ENCODE measurements at places on chromosomes 3 and 15.

- no peak for DNase-seq
These were observed 407.7 kb upstream of the C2CD4B start for GRCh38 chr15:62572797-62573196.

DNA sequence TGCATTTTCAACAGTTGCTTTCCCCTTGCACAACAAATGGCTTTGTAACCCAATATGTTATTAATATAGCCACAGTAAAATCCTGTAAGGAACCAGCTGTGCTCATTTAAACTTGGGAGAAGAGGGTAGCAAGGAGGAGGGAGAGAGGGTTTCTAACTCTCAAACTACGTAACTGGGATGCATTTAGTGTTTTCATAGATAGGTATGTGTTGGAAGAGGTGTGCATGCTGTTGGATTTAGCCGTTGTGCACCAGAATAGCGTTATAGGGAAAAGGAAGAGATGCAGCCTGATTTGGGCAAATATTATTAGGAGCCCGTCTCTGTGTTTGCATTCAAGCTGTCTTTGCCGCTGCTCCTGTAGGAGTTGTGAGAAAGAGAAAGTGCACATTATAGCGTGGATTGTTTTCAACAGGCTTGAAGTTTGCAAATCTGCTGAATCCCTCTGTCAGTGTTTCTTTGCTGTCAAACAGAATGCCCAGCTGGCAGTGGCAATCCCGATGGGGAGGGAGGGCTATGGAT is 39.4 kb downstream of the ARPP21 start:
- no peak for DNase-seq

DNA sequence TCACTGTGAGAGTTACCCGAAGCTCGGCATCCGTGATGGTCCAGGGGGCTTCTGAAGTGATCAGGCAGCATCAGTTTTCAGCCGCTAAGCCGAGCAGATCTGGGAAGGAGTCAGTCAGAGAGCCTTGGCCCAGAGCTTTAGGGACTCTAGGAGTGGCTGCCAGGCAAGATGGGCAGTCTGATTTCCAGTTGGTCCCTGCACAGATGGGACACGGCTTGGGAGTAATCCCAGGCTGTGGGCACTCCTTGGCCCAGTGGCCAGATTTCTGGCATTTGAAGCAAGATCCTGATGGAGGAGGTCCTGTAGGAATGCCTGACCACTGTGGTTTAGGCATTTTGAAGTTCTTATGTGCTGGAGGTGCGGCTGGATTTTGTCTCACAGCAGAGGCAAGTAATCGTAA is 10.5 kb upstream of the IP6K2 start:
- DNase-seq = no peak

DNA sequence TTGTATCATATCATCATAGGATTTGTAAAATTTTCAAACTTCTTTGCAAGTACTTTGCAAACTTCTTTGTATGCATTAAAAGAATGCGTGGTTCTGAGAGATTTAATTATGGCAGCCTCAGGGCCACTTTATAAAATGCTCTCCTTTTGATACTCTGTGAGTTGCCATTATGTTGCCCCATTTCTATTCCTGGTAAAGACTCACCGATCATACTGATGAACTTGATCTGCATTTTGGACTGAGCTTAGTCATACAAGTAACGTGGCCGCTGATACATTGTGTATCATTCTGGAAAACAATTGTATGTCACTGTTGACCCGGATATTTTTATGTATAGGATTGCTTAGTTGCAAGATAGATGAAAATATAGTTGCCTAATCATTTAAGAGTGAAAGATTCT is 38.8 kb downstream of the AKAP13 start:
- DNase-seq = no peak

- no peak for DNase-seq
These were observed 4.4 kb upstream of the CLDN11 start for GRCh38 chr3:170414202-170414663.

- no peak for DNase-seq
These were observed 789 bp upstream of the SEC61A1 start for GRCh38 chr3:128051459-128051836.

DNA sequence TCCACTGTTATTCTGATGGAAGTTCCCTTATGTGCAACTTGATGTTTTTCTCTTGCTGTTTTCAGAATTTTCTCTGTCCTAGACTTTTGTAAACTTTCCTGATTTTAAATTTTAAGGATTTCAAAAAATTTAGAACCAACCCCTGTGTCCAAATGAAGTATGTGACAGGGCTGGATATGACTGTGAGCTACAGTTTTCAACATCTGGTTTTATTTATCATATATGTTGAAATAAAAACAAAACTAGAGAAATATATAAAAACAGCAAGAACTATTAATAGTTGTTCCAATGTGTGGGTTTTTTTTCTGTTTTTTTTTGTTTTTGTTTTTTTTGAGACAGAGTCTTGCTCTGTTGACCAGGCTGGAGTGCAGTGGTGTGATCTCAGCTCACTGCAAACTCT is 47.4 kb upstream of the PSMD6 start:
- DNase-seq = no peak
